Hypothalamus (tissue), 51 donors: ENCODE measurements at places on chromosomes 3 and 15.

- no peak for DNase-seq
These were observed 406.9 kb downstream of the ROBO2 start for GRCh38 chr3:77446761-77447160.

DNA sequence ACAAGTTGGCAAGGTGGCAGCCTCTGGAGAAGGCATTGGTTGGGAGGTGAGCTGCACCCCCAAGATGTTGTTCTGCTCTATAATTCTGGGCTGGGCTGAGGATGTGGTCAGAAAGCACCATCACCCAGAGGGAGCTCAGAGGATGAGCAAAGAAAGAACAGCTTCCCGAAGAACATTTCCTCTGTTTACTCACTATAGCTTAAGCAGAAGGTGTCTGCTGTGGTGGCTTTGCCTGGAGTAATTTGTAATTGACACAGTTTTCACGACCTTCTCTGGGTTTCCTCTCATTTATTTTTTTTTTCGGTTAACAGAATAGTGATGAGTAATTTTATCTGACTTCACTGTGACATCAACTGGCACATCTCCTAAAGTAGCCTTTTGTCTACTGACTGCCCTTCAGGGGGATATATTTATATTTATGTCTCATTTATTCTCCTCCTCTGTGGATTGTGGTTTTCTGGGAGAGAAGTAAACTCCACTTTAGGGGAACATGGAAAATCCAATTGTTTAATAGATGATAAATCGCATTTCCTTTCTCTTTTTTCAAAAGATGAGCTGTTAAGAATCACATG, 49.5 kb upstream of the ABHD17C start:
- DNase-seq: no peak

- no peak for DNase-seq
These were observed 44.9 kb upstream of the PLXNA1 start for GRCh38 chr3:126937973-126938372.

DNA sequence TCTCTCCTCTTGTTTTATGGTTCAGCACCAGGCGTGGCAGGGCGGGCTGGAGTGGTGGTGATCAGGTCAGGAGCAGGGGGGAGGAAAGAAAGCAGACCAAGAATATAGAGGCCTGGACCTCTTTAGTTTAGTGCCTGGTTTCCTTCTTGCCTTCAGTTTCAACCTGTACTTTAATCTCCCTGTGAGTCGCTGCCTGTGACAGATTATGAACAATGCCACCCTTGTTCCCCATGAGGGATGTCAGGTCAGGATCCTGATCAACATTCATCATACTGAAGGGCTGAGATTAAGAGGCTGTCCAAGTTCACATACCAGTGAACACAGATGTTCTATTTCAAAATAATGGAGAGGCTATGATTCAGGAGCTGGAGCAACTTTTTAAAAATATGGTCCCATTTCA, 11.4 kb downstream of the ENTPD3 start:
- DNase-seq: no peak

- DNase-seq: no peak
These were observed 204.6 kb upstream of the CFAP20DC start for GRCh38 chr3:59254433-59254832.

DNA sequence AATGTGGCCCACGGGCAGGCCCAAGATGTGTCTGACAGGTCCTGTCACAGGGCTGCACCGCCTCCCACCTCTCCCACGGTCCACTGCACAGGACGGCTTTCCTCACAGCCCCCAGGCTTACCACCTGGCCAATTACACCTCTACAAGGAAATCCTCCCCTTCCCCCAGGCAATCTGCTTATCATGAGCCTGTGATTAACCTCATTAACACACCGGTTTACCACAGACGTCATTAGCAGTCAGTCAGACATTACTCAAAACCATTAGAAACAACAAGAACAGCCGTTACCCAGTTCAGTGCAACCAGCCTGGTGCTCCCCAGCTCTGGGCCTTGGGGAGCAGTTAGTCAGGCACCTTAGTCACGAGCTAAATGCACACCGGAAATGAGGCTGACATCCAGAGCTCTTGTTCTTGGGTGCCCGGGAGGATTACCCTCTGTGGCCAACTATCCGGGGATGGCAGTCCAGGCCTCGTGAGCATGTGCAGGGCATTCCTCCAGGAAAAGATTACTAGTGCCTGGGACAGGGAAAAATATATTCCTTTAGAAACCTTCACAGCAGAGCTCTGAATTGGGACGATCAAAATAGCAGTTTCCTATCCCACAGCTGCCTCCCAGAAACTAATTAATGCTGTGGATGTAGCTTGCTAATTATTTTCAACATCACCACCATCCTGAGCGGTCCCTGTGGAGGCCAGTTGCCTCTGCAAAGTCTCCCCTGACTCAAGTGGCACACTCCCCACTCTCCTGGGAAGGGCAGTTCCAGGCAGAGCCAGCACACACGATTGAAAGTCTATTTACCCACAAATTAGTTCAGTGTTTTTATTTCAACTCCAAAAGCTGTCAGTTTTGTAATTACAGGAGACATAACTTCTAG, 117.4 kb upstream of the ZBED2 start:
- DNase-seq: no peak

- DNase-seq: no peak
These were observed 234.9 kb upstream of the TPM1 start for GRCh38 chr15:62807539-62808130.

- no peak for DNase-seq
These were observed 240.1 kb upstream of the CBLB start for GRCh38 chr3:106108925-106109324.

DNA sequence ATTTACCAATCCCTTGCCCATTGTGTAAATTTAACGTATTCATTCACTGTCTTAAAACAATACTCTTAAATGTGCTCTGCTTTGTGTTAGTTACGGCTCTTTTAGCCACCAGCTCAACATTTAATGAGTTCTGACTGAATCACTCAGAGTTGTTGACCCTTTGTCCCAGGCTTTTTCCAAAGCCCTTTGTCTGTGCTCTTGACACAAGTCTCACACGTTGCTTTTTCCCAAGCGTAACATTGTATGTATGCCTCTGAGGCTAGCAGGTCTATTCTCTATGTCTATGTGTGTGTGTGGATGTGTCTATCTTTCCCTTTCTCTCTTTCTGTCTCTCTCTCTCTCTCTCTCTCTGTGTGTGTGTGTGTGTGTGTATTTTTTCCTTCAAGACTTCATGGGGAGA, 435.4 kb upstream of the GOLIM4 start:
- DNase-seq: no peak

- DNase-seq: no peak
These were observed 4.7 kb downstream of the DTWD1 start for GRCh38 chr15:49625460-49626036.

- no peak for DNase-seq
These were observed 21.6 kb downstream of the LYSMD4 start for GRCh38 chr15:99711625-99712024.

GRCh38 chr3:181794011-181794790, 82.5 kb downstream of the SOX2 start:
- DNase-seq: no peak

- DNase-seq: no peak
These were observed 264 bp upstream of the CMTM6 start for GRCh38 chr3:32502946-32503286.

DNA sequence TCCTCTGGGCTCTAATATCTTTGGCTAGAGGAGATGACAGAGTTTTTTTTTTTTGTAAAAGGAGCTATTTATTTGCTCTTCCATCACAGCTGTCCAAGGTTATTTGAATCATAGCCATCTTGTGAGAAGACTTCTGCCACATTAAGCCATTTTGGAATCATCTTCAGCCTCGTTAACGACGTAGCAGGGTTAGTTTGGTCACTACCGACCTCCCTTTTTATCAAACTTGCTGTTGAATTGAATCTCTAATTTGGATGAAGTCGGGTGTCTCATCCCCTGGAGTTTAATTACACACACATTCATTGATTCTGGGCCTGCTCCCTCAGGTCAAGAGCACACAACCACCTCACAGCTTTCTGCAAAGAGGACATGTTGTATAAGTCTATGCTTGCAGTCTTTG, 238.7 kb downstream of the CPNE4 start:
- no peak for DNase-seq

DNA sequence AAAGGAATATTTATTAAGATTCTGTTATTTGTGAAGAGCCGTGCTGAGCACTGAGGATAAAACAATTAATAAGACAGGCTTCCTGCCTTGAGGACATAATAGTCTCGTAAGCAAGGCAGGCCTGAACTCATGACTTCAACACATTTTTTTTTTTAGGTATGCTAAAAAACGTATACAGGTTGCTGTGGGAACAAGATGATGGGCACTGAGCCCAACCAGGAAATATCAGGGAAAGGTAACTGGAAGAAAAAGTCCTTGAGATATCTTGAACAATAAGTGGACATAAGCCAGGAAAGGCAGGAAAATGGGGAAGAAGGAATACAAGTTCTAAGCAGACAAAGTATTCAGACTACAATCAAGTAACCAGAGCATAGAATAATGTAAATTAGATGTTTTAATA, 26.1 kb downstream of the CERS3 start:
- DNase-seq: no peak

GRCh38 chr3:123637131-123637530, 52.3 kb upstream of the HACD2 start:
- no peak for DNase-seq

- DNase-seq: no peak
These were observed 11.6 kb downstream of the NEK11 start for GRCh38 chr3:131038326-131038725.

DNA sequence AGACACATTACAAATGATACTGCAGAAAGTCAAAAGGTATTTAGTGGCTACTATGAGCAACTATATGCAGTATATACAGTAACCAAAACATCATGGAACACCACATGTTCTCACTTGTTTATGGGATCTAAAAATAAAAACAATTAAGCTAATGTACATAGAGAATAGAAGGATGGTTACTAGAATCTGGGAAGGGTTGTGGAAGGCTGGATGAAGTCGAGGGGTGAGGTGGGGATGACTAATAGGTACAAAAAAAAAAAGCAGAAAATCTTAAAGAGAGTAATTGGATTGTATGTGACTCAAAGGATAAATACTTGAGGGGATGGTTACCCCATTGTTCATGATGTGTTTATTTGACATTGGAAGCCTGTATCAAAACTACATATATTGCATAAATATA, 848.8 kb upstream of the GBE1 start:
- DNase-seq: no peak

- no peak for DNase-seq
These were observed 431.0 kb downstream of the EPHB1 start for GRCh38 chr3:135226057-135226456.

- no peak for DNase-seq
These were observed 425.0 kb upstream of the ADAMTS9 start for GRCh38 chr3:65112751-65113300.

GRCh38 chr3:89957451-89957850, 850.0 kb downstream of the EPHA3 start:
- no peak for DNase-seq

DNA sequence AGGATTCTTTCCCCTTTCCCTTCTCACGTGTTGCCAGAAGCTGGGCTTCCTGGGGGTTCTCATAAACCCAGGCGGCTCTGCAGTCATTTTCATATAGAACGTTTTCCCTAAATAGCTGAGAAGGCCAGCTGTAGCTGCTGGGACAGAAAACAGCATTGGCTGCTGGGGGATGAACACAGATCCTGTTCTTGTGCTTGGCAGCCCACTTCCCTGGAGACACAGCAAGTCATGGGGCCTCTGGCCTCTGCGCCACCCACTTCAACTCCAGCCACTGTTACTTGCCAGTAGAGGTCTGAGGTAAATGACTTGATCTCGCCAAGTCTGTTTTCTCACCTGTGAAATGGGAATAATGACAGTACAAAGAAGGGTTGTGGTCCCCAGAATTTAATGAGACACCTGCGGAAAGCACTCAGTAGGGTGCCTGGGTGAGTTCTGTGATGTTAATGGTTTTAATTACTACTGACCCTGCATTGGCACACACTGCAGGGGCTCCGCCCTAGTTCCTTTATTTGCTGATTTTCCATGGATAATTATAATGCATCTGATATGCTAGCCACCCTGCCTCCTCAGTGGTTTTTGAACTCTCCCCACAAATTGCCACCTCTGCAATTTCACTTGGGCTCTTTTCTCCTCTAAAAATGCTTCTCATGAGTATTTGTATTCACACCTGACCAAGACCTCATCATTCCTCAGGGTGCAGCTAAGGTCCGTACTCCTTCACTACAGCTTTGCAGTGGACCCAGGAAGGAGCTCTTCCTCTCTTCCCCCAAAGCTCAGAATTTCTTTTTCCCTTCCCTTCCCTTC, 274.7 kb downstream of the RPLP1 start:
- no peak for DNase-seq

DNA sequence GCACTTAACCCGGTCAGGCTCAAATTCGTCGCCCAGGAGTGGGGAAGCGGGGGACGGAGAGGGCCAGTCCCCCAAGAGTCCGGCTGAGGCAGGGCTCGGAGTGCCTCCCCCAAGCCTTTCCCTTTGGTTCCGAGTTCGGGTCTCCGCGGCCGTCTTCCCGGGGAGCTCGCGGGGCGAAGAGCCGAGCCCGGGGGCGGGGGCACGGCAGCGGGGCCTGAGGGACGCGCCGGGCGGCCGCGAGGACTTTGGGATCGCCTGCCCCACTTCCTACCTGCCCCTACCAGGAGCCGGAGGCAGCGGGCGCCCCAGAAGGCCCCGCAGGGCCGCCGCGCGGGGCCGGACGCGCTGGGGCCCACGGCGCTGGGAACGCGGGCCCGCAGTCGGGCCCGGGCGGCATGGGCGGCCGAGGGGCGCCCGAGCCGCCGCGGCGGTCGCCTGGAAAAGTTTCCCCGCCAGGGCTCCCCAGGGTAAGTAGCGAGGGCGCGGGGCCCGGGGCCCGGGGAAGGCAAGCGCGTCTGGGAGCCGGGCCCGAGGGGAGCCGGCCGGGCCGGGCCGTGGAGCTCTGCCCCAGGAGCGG, 2.8 kb downstream of the FURIN start:
- peak; percentile 32 for DNase-seq

DNA sequence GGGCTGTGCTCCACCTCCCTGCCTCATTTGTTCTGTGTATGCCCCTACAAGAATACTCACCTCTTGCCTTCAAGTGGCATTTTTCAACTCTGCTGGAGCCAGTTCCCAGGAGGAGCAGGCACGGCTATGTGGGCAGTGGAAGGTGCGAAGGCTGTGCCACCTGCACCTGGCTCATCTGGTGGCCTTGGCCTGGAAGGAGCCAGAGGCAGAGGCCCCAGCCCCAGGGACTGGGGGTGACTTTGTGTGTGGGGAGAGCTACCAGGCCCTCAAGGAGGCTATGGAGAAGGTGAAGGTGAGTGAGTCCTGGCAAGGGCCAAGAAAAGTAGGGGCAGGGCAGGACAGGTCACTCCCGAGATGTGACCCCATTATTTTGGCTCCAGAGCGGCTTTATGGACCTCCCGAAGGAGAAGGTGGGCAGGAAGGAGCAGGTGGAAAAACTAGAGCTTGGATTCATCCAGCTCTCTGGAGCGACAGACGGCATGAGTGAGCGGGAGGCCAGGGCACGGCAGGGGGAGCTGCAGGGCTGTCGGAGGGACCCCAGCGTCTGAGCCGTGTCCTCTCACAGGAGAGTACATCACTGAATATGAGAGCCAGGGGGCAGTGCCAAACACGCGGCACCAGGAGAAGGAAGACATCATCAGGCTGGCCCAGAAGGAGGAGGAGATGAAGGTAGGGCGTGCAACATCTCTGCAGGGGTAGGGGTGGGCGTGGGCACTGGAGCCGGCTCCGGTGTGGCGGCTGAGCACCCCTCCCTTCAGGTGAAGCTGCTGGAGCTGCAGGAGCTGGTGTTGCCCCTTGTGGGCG, 57.3 kb upstream of the UBE2Q2 start:
- DNase-seq: no peak

- no peak for DNase-seq
These were observed 329.7 kb upstream of the NECTIN3 start for GRCh38 chr3:110741891-110742290.

GRCh38 chr3:71629711-71630110, 46.2 kb upstream of the FOXP1 start:
- DNase-seq: no peak
